ENCODE measurements at places on chromosomes 7 and 10. TPM values are rescaled to one million over a fixed set of nuclear protein-coding genes. Genes with fewer than 3 reads are reported as not detected.

- DNase-seq, result no peak
These were observed 5.9 kb upstream of the LGI1 start for GRCh38 chr10:93751832-93752231.

- no peak for DNase-seq
These were observed 49.5 kb downstream of the PIK3AP1 start for GRCh38 chr10:96670786-96671185.

The LIPN gene
- polyA plus RNA-seq, result not detected

- DNase-seq, result peak; percentile 2
These were observed 406.1 kb upstream of the FZD8 start for GRCh38 chr10:36048236-36048635.

The TMEM72 gene
- polyA plus RNA-seq, result not detected

GRCh38 chr7:136874393-136875032, 6.1 kb downstream of the CHRM2 start:
- DNase-seq, result peak; percentile 53

DNA sequence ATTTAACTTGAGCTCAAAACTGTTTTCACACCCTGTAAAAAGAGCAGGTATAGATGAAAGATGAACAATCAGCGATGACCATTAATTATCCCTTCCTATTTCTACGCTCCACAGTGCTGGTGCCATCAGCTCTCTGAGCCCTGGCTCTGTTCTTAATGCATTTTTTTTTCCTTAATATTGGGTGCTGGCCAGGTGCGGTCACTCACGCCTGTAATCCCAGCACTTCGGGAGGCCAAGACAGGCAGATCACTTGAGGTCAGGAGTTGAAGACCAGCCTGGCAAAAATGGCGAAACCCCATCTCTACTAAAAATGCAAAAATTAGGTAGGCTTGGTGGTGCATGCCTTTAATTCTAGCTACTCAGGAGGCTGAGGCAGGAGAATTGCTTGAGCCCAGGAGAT, 4.2 kb downstream of the STEAP4 start:
- DNase-seq, result no peak

GRCh38 chr10:55398497-55398882, 597.5 kb upstream of the PCDH15 start:
- DNase-seq, result no peak

The C10orf53 gene
- polyA plus RNA-seq, result not detected

DNA sequence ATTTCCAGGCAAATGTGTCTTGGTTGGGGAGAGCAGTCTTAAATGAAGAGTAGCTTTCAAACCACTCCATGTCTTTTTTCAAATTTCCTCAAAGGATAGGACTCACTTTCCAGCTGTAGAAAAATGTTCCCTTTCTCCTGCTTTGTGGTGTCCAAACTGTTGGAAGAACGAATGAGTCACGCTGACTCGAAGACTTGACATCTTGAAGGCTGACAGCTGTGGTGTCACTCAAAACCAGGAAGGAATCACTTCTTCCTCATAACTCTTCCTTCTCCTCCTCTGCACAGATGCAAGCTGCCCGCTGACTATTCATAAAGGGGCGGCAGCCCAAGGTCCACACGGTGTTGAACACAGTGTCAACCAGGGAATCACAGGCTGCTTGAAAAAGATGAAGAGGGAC, 19.2 kb downstream of the PLA2G12B start:
- no peak for DNase-seq

DNA sequence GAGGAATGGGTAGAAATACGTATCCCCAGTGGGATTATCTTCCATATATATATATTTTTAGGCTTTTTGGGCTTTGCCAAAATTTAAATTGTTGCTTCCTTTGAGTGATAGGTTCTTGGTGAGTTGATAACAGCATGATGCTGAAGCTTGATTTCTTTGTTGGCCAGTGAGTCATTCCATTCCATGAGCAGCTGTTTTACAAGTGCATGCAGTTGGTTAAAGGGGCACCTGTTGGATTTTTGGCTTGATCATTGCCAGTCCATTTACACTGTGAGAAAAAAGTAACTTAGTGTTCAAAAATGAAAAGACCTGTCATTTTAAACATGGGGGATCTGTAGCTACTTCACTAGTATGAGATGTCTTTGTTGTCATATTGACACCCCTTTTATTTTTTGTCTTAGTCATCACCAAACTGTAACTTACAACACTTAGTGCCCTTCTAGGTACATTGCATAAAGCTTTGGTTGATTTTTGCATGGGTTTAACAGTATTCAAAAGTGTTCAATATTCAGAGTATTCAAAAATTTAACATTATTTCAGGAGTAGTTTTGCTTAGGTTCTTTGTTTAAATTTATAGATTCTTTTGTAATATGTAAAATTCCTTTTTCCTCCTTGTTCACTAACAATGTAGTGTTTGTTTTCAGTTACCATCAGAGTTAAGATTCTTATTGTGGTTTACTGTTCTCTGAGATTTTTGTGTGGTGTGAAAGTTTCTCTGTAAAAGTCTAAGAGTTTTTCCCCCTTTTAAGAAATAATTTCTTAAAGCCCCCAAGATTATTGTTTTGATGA, 8.8 kb downstream of the AKAP9 start:
- DNase-seq, result peak; percentile 14

DNA sequence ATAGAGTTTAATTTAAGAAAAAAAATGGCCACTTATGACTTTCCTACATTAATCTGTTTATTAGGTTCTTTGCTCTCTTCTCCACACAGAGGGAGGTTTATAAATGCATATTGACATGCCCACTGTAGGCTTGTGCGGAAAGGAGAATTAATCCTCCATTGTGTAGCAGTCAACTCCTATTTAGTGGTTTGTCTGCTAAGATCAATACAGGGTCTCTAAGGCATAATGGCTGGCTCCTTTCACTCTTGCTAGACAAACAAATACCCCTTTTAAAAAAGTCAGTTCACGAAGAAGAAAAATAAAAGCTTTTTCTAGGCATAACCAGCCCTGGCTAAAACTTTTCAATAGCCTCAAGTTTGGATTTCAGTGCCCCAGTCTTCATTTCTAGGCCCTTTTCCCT, 141.6 kb downstream of the TSPAN12 start:
- DNase-seq, result no peak

The INTS1 gene
- polyA plus RNA-seq, result 16.2 TPM

GRCh38 chr7:83849131-83849530, 200.2 kb upstream of the SEMA3E start:
- peak; percentile 61 for DNase-seq

GRCh38 chr7:131075406-131075805, 252.3 kb upstream of the MKLN1 start:
- DNase-seq, result no peak

- no peak for DNase-seq
These were observed 92.3 kb downstream of the CCDC7 start for GRCh38 chr10:32538256-32538655.

- no peak for DNase-seq
These were observed 39.1 kb downstream of the VWC2 start for GRCh38 chr7:49812534-49812933.

- no peak for DNase-seq
These were observed 30.8 kb upstream of the GPAM start for GRCh38 chr10:112214298-112214926.

DNA sequence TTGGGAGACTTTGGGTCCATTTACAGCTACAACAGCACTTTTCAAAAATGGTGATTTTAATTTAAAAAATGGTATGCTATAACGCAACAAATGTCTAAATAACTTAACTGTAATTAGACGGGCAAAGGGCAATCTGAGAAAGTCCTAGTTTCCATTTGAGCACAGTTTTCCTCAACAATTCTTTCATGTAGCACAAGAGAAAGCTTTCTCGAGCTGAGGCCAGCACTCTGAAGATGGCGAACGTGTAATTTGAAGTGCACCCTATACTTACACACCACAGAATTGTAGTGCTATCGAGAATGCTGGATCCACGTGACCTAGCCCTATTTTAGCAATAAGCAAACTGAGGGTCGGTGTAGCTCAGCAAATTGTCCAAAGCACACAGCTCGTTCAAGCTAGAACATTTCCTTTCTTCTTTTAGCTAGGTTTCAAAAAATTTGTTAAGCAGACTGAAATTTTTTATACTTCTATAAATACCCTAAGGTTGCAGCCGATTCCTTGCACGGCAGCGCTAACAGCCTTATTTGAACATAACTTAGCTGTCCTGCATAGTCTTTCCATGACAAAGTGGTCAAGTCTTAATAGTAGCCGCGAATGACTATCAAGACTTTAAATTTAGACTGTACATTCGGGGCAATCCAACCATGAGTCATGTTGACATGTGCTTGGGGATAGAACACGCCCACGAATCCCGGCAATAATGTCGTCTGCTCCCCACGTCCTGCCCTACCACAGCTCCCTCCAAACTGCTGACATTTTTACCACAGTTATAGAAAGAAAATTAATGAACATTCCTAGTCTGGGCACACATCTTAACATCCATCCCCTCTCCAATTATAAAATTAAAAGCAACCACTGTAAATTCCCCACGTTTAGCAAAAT, 10.0 kb downstream of the KLF6 start:
- peak; percentile 95 for DNase-seq

- DNase-seq, result no peak
These were observed 96.8 kb upstream of the NFE2L3 start for GRCh38 chr7:26055241-26055640.

GRCh38 chr10:10551596-10552301, 465.9 kb upstream of the CELF2 start:
- DNase-seq, result no peak

DNA sequence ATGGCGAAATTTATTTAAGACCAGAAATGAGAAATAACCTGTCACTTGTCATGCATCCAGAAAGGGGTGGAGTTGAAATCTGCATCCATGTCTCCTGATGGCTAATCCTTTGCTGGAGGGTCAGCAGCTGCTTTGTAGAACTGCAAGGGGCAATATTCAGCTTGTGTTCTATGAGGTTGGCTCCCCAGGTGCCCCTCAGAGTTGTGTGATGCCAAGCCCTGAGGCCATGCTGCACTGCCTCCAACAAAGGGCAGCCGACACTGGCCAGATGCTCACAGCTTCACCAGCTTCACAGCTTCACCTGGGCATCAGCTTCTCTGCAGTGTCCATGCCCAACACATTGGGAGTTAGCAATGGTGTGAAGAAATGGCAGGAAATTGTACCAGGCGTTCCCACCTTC, 64.0 kb upstream of the TMEM72 start:
- DNase-seq, result no peak

DNA sequence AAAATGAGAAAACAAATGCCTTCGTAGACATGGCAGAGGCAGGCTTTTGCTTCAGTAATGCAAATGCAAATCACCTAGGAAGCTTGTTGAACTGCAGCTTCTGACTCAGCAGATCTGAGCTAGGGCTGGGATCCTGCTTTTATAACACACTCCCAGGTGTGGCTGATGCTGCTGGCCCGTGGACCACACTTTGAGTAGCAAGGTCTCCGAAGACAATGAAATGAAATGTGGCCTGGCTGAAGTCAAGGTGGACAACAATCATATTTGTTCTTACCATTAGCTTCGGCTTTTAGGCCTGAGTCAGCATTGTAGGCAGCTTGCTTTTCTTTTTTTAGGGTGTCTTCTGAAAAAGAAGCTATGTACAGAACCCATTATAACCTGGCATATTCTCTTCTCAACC, 26.3 kb downstream of the COL17A1 start:
- DNase-seq, result no peak

DNA sequence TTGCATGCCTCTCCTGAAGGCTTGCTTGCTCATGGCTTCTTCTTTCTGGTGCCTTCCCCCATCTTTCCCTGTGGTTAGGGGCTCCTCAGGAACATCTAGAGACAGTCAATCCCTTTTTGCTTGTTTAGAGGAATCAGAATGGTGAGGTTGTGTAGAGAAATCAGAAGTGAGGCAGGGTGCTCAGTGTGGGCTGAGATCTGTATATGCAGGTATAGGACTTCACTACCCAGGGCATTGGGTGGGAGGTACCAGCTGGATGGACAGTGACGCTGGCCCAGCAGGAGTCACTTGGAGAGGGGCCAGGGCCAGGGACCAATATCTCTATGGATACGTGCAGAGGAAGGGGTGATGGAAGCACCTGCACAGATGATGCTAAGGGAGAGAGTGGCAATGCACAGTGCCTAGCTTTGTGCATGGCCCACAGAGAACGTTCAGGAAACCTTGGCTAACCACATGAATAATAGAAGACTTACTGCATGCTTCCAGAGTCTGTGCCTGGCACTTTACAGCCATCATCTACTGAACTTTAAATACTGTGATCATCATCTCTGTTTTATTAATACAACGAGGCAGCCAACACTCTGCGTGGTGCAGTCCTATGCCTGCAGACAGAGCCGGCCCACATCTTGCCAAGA, 255.2 kb downstream of the ABCA13 start:
- DNase-seq, result no peak

GRCh38 chr10:3525832-3526449, 259.1 kb downstream of the KLF6 start:
- DNase-seq, result peak; percentile 99

The HOXA5 gene
- 16.6 TPM for polyA plus RNA-seq

The EN2 gene
- polyA plus RNA-seq, result not detected

- peak; percentile 39 for DNase-seq
These were observed 136.6 kb downstream of the PTPN20 start for GRCh38 chr10:47047577-47048525.

DNA sequence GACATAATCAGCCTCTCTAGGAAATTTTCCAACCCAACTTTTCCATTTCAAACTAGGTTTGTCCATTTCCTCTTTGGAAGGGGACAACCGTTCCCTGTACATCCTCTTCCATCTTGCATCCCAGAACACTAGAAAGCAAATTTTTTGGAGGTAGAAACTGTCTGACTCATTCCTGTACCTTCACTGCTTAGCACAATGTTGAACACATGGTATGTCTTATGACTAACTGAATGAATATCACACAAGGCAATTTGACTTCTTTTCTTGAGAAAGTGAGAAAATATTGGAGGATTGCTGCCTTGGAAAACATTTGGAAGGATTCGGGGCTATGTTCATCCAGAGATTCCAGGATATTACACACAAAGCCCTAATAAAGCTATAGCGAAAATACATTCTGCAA, 289.1 kb downstream of the FGFR2 start:
- DNase-seq, result no peak

DNA sequence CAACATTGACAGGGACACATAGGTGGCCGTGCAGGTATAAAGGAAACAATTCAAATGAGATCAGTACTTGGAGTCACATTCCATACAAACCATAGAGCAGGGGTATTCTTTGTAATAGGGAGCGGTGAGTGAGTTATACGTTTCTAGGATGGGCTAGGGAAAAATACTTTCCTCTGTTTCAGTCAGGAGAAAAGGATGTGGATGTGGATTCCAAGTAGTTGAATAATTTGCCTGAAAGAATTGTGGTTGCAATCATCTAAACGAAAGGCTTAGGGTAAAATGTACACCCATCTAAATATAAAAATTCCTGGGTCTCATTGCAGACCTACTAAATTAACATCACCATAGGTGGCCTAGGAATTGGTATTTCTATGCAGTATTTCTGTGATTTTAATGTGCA, 270.7 kb upstream of the IGFBP3 start:
- DNase-seq, result no peak

The TPST1 gene
- polyA plus RNA-seq, result 81.8 TPM

The ZNF365 gene
- 1.2 TPM for polyA plus RNA-seq

GRCh38 chr7:29598613-29599012, 35.0 kb downstream of the PRR15 start:
- no peak for DNase-seq

- DNase-seq, result no peak
These were observed 73.1 kb downstream of the TLL2 start for GRCh38 chr10:96440361-96441292.

- peak; percentile 16 for DNase-seq
These were observed 99.2 kb upstream of the MALRD1 start for GRCh38 chr10:18949391-18949790.
